ENCODE measurements at places on chromosomes 12 and 14.

DNA sequence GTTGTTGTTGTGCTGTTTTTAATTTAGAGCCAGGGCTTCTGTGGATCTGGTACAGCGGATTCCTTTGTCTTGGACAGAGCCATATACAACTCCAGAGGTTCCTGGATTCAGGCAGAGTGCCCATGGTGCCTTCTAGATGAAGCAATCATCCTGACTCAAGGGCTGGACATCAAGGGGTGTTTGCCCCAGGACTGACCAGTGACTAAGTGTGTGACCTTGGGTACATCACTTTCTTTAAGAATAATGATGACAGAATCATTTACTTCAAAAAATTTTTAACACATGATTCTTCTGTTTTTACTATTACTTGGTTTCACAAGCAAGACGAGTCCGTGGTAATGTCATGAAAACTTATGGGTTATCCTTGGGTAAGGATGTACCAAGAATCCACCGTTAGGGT, 397.3 kb downstream of the ZFP36L1 start:
- DNase-seq: no peak

DNA sequence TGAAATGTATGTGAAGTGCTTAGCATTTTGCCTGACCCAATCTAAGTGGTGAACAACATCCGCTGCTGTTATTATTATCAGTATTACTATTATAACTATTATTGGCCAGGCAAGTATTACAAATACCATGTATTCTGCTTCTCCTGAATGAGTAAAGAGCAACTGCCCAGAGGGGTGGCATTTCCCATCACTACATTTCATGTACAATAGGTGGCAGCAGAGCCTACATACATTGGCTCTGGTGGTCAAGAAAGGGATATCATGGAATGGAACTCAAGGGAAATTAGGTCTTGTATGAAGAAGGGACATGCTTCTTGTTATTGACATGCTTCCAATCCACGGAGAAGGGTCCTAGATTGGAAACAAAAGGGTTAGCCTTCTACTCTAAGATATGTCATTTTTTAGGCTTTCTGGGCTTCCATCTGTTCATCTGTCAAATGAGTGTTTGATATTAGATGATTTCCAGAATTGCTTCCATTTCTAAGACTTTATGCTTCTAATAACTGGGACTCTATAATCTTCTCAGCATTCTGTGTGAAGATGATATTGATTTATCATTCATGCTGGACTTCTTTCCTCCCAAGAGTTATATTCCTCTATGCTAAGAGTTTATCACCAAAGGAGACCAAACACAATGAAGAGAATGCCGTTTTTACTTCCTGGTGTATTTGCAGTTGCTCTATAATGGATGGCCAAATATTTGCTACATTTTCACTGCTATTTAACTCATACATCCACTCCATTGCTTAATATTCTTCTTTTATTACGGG, 239.1 kb downstream of the SSPN start:
- no peak for DNase-seq

DNA sequence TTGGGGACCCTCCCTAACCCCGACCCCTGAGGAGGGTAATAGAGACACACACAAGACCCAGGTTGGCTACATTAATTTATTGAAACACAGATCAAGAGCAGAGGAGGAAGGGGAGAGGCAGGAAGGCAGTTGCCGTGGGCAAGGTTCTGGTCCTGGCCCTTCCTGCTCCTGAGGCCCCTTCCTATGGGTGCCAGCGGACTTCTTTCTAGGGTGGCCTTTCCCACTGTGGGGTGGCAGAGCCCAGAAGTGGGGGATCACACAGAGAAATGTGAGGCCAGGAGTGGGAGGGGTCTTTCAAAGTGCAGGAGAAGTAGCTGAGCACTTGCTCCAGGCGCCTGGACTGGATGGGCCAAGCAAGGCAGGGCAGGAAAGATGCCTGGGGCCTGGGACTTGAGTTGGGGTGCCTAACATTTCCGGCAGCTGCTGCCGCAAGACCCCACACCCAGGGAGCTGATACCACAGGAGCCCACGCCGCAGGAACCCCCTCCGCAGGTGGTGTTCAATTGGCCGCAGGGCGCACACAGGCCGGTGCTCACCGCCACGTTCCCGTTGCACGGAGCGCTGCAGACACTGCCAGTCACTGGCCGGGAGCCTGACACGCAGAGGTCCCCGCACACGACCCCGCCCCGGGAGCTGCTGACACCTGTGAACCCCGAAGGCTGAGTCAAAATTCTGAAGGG, 5.3 kb downstream of the KRT81 start:
- no peak for DNase-seq

GRCh38 chr12:54007538-54008259, 1.1 kb upstream of the HOXC8 start:
- no peak for DNase-seq

GRCh38 chr12:122304924-122305323, 38.6 kb upstream of the VPS33A start:
- DNase-seq: no peak

DNA sequence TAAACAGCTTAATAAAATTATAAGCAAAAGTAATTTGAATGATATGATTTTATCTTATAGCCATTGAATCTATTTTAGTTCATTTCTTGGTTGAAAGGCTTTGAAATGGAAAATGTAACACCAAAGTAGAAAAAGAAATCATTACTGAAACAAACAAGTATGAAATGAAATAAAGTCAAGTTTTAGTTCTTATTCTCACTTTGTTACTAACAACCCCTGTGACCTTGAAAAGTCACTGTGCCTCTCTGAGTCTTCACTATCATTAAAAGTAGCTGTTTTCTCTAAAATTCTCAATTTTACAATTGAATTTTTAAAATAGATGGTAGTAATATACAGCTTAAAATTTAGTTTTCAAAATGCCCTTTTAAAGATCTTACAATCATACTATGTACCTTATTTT, 32.4 kb upstream of the SLC17A8 start:
- DNase-seq: no peak

- no peak for DNase-seq
Measured at GRCh38 chr12:92765871-92766270, 63.1 kb downstream of the PLEKHG7 start.

GRCh38 chr14:23177181-23177580, 6.3 kb downstream of the SLC7A8 start:
- DNase-seq: no peak

- no peak for DNase-seq
Measured at GRCh38 chr12:12723681-12724420, 6.7 kb downstream of the CDKN1B start.

DNA sequence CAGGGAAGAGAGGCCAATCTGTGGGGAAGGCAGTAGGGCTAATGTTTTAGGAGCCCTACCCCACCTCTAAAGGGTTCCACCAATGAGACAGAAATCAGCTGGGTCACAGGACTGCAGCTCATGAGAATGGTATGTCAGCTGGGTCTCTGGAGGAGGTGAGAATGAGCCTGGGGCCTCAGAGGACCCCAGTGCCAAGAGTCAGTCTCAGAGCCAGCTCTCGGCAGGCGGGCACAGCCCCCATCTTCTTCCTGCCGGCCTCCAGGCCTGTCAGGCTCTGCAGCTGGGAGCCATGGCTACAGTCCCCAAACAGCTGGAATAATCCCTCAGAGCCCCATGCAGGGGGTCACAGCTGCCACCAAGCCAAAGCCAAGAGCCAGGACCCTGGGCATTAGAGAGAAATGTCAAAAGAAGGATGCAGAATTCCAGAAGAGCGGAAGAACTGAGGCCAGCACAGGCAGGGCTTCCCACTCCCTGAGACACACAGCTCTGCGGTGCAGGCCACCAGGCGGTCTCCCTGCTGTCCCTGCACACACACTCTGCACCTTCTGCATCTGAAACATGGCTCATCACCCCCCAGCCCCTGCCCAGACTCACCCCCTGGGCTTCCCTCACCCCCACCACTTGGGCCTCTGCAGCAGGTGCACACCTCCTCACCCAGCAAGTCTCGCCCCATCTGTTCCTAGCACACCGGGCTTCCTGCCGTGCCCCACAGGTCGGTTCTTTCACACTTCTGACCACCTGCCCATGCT, 26.0 kb downstream of the ITPK1 start:
- DNase-seq: no peak

GRCh38 chr12:90773491-90773890, 181.5 kb downstream of the CCER1 start:
- DNase-seq: no peak

DNA sequence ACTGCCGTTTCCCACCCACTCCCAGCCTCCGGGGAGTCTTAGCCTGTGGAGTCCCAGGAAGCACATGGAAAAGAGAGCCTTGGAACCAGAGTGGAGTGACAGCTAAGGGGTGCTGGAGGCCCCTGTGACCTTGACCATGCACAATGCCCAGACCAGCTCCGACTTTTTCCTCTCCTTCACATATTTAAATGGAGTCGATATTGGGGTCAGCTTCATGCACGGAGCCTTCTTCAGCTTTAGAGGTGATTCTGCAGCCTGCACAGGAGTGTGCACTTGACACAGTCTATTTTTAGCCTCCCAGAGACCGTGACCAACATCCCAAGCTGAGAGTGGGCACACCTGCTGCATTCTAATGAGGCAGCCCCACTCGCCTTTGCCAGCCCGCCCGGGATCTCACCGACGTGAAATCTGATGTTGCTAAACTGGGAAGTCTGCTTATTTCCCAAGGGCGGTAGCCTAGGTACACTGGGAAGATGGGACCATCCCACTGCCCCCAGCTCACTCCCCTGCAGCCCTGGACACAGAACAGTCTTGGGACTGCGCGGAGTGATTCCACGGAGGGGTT, 47.5 kb downstream of the PRMT8 start:
- DNase-seq: no peak

DNA sequence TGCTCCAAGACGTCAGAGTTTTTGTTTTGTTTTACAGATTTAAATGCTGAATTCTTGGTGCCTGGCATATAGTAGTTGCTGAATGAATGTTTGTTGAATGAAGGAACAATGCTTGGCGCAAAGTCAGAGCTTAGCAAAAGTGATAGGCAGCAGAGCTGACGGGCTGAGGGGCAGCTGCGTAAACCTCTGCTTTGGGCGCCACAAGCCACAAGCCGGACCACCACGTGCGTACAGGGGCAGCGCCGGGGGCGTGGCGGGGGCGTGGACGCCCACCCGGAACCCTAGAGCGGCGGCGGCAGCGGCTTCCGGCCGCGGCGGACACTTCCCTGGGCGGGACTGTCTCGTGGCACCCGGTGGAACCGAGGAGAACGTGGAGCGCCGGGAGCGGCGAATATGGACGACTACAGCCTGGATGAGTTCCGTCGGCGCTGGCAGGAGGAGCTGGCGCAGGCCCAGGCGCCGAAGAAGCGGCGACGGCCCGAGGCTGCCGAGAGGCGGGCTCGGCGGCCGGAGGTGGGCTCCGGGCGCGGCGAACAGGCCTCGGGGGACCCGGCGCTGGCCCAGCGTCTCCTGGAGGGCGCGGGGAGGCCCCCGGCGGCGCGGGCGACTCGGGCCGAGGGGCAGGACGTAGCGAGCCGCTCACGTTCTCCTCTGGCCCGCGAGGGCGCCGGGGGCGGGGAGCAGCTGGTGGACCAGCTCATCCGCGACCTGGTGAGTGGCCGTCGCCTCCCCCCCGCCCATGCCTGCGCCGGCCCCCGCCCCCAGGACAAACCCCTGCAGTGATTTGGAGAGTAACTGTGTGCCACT, at the start of gene FBXW8:
FBXW8 (plus strand) TSS at position 306 of the 807 bp plus-strand sequence; CDS start at position 394, 88 bp downstream.
- DNase-seq: peak; percentile 39

GRCh38 chr12:3624273-3624672, 128.6 kb downstream of the CRACR2A start:
- no peak for DNase-seq

DNA sequence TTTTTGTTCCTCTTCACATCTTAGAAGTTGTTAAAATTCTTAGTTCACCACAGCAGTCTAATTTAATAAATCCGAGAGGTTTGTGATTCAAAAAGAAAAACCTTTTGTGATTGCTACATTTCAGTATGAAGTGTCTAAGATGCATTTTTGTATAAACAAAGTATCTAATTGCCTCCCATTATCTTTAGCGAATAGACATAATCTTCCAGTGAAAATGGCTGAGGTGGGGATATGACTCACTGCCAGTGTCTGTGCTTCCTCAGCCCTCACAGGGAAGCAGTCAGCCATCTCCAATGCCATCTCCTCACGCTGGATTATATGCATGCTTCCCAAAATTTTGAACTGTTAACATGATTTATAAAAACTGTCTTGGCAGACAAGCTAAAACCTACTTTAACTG, 7.6 kb downstream of the GCH1 start:
- no peak for DNase-seq

GRCh38 chr12:77469578-77470333, 360.9 kb upstream of the NAV3 start:
- no peak for DNase-seq

DNA sequence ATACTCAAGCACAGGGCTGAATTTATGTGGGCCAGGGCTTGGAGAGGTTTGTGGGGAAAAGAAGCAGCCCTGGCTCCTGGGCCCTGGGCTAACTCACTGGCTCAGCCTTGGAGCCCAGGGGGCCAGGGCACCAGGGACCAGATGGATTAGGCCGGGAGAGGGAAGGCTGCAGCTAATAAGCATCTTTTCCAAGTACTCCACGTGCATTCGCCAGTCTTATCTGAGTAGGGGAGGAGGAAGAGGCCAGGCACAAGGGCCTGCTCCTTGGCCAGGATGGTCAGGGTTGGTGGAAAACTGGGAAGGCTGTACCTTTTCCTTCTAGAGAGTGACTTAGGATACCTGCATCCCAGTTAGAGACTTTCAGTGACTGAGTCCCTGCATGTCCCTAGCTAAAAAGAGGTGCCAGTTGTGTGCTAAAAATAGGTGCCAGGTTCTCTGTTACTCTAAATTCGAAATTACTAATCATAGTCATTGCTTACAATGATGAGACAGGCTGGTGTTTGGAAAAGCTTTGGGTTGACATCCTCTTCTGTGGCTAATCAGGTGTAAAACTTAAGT, 1.3 kb downstream of the GLRX5 start:
- DNase-seq: no peak

DNA sequence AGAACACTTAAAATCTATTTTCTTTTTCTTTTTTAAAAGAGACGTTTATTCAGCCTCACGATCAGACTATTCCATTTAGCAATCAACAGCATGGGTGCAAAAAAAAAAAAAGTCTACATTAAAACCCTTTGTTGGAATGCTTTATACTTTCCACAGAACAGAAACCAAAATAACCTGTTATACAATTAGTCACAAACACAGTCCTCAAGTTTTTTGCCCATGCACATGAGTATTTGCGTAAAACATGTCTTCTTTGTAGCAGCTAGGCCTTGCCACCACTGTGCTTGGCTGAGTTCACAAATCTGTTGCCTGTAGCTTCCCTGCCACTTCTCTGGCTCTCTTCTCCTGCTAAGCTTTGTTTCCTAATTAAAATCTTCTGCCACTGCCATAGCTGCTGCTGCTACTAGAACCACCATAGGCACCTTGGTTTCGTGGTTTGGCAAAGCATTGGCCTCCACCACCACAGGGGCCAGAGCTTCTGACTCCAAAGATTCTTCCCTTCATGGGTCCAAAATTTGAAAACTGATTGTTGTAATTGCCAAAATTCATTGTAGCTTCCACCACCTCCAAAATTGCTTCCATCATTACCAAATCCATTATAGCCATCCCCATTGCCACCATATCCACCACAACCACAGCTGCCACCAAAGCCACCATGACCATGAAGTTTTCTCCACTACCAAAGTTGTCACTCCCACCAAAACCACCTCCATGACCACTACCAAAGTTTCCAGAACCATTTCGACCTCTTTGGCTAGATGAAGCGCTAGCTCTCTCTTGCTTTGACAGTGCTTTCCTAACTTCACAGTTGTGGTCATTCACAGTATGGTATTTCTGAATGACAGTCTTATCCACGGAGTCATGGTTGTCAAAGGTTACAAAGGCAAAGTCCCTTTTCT, 38.1 kb downstream of the KLRG1 start:
- DNase-seq: peak; percentile 10

Measured in stimulated activated CD8-positive, alpha-beta memory T cell treated with anti-CD3 and anti-CD28 coated beads, Interleukin-2, amount 100 ng/mL, for 1 hour (primary cell).